Stimulated activated CD8-positive, alpha-beta memory T cell treated with anti-CD3 and anti-CD28 coated beads, Interleukin-7, amount 100 ng/mL, for 1 hour (primary cell): ENCODE measurements at places on chromosomes 7 and 10.

DNA sequence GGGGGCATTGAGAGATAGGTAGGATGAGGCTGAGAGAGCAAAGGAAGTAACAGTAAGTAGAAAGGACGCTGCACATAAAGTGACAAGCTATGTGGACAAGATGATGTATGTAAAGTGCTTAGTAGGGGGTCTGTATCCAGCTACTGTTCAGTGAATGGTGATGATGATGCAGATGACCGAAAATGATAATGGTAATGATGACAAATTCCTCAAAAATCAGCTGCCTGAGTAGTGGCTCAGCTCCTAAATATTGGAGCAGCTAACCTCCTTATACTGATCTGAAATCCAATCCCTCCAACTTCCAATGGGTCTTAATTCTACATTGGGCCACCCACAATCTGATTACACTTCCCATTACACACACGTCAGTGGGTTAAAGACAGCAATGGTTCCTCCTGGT is 27.1 kb upstream of the KCNMA1 start:
- no peak for DNase-seq

DNA sequence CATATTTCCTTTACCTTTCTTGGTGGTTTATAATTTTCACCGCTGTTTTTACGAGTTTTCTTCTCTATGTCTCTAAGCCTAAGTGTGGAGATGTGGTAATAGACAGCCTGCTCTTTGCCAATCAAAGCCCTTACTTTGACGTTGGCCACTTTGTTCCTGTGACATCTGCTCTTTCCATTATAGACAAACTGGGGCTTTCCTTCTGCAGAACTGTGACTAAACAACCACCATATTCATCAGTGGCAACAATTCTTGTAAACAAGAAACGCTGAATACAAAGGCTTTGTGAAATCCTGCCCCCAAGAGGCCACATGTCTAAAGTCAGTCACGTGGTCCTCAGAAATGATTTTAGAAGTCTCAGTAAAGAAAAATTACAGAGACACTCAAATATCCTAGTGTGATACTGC is 59.6 kb upstream of the CAPZA2 start:
- DNase-seq = no peak

GRCh38 chr7:157061979-157062378 is 51.5 kb upstream of the MNX1 start:
- DNase-seq = no peak

- DNase-seq = no peak
Measured at GRCh38 chr7:38535073-38535472, 96.1 kb downstream of the AMPH start.

DNA sequence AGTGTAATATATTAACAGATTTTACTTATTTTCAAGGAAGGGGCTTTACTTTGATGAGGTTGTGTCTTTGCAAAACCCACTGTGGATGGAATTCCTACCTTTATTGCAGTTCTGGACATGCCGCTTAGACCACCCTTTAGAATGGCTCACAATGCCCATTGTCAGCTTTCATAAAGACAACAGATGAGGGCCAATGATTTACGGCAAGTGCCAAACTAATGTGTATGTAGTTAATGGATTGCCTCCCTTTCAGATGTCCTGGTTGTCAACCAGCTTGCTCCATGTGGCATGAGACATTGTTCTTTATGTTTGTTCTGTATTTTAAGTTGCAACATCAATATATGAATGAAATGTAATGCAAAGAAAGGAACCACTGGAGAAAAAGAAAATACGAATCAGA is 35.0 kb upstream of the ELMO1 start:
- no peak for DNase-seq

GRCh38 chr10:46319389-46319788 is 32.6 kb downstream of the ANTXRL start:
- no peak for DNase-seq

- DNase-seq = no peak
Measured at GRCh38 chr7:17661982-17662585, 278.2 kb downstream of the SNX13 start.

DNA sequence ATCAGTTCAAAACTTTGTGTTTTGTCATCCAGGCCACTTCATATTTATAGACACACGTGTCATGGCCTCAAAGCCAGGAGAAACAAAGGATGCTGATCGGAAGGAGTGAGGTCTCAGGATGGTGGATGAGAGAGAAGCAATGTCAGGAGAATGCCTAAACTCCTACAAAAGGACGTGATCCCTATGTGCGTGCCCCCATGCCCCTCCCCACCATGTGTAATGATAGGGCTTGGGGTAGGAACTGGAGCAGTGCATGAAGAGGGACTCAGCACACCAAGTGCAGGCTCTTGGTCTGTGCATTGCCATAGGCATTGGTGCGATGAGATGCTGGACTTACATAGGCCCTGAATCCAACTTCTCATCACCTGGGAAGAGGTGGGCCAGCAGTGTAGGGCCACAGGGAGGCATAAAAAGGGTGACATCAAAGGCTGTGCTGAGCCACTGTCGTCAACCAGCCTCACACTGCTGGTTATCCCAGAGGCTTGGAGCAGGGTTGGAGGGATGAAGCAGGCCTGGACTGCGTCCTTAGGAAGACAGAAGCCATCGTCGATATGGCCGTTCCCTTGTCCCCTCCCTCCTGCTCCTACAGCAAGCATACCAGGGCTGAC is 46.9 kb upstream of the GDF10 start:
- DNase-seq = no peak

GRCh38 chr10:128468462-128468861 is 342.2 kb upstream of the MKI67 start:
- no peak for DNase-seq

GRCh38 chr7:155191901-155192478 is 105.7 kb upstream of the INSIG1 start:
- DNase-seq = no peak

DNA sequence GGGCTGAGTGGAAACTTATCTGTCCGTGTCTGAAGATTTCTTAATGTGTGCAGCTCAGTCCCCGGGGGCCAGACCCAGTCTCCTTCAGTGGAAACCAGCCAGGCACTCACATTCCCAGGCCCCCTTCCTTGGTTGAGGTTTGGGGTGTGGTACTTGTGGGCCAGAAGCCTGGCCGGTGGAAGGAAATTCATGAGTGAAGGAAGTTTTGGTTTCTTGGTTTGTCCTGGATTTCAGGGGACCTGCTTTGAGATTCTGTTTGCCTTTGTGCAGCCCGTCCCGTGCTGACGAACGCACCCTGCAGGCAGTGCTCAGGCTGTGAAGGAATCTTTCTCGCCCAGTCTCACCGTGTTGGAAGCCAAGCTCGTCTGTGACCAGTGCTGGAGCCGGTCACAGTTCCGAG is 2.9 kb downstream of the INPP5A start:
- no peak for DNase-seq

DNA sequence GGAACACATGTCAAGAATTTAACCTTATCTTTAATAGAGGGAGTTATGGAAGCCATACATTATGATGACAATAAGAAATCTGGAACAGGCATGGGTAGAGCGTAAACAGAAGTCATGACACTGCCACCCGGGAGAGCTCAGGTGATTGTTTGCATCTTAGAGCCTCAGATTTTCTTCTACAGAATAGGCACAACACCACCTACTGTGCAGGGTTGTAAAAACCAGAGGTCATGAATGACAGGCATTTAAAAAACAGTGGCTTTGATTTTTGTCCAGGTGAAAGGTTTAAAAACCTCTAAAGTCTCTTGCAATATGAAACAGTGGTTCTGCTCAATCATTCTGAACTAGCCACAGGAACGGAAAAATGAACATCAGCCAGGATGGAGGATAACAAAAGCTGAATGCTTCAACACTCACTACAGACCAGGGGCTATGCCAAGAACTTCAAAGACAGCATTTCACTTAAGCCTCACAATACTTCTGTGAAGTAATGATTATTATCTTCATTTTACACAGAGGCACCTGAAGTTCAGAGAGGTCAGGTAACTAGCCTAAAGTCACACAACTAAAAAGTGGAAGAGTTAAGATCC is 123.8 kb downstream of the SLC25A13 start:
- DNase-seq = no peak

DNA sequence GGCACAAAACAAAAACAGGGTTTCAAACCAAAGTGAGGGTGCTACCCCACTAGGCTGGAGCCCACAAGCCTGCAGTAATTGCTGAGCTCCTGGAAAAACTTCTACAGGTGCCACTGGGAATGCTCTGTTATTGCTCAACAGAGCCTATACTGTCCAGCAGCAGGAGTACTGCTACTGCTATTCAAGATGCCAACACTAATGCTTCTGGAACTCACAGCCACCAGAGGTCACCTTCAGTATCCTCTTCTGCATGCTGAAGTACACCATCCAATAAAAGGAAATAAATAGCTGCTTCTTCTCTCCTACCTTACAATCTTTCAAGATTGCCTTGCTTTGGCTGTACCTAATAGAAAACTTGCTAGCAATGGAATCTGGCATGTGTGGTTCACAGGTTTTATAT is 222.0 kb downstream of the LRRN3 start:
- DNase-seq = no peak

- no peak for DNase-seq
Measured at GRCh38 chr7:149670288-149670687, 103.1 kb downstream of the ZNF467 start.

DNA sequence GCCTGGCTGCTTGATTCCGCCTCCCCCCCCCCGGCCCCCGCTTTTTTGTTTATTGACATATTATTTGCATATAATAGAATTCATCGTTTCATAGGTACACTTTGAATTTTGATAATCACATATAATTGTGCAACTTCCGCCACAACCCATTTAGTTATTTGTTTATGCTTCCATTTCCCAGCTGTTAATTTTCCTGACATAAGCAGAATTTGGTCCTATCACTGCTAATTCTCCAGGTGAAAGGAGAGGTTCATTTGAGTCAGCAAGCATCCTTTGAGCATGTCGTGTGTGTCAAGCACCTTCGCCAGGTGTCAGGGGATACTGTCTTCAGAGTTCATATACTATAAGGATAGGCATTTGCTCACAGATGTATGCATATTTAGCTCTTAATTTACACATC is 102.2 kb downstream of the CELF2 start:
- no peak for DNase-seq

- no peak for DNase-seq
Measured at GRCh38 chr10:112226439-112227248, 43.1 kb upstream of the GPAM start.

- no peak for DNase-seq
Measured at GRCh38 chr10:93816123-93816747, 58.5 kb downstream of the LGI1 start.

DNA sequence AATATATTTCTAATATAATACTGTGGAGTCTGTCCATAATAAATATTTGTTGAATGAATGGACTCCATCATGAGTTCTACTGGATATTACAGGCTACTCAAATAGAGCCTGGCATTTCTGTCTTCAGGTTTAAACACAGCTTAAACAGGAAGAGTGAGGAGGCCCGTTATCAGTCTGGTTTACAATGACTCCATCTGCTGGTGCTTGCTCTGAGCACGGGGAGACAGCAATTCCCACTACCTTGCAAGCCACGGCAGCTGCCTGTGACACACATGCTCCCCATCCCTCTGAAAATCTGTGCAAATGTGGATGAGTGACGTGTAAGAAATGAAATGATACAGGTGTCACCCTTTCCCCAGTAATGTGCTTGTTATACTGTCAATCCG is 293.5 kb upstream of the IMMP2L start:
- DNase-seq = no peak

GRCh38 chr10:16909271-16909767 is 92.1 kb upstream of the RSU1 start:
- DNase-seq = no peak

DNA sequence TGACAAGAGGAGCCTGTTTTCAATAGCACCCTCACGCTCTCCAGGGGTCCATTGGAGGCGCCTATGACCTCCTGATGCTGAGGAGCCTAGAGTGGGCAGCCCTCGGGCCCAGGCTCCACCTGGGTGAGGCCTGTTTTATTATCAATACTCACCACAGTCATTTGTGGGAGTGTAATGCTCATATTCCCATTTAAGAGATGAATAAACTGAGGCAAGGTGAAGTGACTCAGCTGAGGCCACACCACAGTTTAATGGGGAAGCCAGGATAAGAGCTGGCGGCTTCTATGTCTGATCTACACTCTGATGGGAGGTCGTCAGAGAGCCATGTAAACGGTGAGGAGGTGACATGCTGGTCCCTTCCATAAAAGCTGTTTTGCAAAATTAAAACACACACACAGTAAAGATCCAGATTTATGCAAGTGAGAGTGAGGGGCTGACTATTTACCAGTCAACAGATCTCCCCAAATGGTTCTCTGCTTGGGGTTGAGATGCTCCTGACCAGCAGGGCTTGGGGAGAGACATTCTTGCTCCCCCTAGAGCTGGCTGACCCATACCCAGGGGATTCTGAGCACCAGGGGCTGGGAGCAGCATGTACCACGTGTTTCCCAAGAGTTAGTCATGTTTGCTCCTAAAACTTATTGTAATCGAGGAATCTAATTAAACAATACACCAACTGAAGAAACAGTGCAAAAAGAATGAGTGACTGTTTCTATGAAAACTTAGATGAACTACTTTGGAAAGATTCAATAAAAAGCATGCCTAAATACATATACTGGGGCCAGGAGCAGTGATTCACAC is 81.0 kb upstream of the INSIG1 start:
- DNase-seq = no peak

DNA sequence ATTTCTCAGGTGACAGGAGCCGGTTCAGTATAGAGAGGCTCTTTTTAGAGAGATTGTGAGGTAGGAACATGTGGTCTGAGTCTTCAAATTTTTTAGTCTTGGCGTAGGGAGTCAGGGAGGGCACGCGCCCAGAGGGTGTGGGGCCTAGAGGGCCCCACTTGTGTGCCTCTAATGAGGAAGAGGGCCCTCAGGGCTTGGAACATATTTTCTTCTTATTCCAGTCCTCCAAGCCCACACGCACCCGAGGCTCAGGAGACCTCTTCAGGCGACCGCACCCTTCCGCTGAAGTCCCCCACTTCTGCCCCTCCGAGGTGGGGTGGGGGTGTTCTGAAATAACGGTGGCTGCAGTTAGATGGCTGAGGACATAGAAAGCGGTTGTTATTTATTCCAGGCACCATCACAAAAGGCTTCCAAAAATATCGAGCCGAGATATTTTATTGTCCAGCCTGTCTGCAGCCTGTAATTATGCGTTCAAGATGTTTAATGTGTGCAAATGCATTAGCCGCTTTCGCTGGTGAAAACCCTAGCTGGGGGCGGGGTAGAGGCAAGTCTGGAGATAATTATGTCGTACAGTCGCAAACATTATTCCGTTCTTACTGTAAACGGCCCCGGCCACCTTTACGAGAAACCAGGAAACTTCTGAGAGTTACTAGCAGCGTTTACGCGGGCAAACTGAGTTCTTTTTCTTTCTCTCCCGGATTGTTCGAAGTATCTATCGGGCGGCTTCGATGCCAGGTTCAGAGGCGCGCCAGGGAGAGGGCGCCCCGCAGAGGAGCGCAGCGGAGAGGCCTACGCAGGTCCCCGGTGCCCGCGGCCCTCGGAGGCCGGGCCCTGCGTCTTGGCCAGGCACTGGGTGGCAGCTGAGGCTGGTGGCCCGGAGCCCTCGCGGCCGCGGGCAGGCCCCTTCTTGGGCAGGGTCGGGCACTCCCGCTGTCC is 12.9 kb upstream of the HOXA13 start:
- DNase-seq = no peak

GRCh38 chr10:62225362-62225761 is 43.3 kb downstream of the RTKN2 start:
- no peak for DNase-seq

DNA sequence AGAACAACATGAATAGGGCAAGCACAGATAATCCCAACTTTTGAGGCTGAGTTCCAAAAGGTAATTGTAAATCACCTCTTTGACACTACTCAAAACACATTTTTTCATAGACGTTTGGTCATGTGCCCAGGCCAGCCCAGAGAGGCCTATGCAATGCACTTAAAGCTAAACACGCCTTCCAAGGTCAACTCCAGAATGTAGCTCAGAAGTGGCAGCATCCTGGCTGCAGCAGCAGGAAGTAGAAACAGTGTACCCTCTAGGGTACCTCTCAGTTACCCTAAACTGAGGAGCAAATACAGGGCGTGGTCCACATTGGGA is 58.7 kb downstream of the OSBPL3 start:
- DNase-seq = no peak
